ENCODE measurements at places on chromosomes 4 and X.
A peak's percentile ranks its signal among the peaks of the same experiment; 100 is the strongest.

- DNase-seq: no peak
Measured at GRCh38 chr4:147576084-147576483, 41.1 kb upstream of the TMEM184C start.

- no peak for DNase-seq
Measured at GRCh38 chr4:38130884-38131283, 170.7 kb downstream of the PTTG2 start.

DNA sequence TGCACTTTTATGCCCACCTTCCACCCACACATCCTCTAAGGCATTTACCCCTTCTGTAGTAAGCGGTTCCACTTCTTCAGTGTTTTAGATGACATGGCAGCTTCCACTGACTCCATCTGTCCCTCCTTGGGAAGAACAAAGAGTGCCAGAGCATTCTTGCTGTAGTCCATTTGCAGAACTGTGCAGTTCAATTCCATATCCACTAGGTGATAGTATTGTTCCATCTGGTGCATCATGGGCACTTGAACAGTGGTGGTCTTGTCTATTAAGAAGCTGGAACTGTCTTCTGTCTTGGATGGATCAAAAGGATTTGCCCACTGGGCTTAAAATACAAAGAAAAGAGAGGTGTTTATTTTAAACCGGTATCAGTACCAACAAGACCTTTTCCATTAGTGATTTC lies 3.5 kb downstream of the SERPINA7 start:
- no peak for DNase-seq

DNA sequence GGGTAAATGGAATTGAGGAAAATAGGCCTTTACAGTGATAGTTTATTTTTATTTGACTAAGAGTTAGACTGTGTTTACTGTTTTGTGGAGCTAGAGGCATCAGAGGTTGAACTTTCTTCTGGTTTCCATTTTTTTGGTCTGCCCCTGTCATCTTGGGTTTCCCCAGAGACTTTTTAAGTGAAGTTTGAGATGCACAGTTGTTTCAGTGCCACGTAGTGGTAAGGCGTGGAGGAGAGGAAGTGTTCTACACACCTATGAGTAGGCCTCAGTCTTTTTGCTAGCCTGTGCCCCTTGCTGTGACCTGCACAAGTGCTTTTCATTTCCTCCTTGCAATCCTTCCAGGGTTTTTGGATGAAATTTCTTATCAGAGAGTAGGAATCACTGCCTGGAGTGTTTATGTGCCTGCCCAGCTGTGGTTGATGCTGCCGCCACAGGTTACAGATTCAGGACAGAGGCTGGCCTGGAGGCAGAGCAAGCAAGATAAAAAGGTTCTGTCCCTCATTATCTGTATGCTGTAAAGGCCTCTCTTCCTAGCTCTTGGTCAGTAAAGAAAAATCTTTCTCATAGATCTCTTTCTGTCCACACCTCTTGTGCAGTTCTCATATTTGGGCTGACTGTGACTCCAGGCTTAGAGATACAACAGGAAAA lies 12.5 kb upstream of the HSFX4 start:
- no peak for DNase-seq

DNA sequence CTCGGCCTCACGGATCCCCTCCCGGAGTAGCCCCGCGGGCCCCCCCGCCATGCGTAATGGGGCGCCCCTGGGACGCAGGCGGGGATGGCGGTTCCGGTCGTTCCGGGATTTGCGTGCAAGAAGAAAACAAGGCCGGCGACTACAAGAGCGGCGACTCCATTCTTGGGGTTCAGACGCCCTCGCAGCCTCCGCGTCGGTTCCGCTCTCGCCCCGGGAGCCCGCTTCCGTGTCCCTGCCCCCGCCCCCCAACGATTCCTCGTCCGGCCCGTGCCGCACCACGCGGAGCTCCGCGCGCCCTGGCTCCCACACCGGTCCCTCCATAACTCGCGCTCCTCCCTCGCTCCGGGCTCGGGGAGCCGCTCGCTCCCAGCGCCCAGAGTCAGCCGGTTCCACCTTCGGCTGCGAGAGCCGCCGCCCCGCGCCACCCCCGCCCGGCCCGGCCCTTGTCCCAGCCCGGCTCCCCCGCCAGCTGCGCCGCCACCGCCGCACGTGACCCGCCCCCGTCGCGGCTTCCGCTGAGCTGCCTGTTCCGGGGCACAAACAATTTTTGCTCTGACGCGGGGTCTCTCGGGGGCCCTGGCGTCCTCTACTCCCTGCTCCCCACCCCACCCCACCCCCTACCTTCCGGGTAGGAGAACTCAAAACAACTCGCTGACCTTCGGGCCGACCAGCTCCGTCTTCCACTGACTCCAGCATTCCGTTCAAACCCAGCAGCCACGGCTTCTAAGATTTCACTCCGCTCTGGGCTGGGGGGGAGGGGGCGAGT lies 78.8 kb upstream of the BCOR start:
- DNase-seq: peak; percentile 36

DNA sequence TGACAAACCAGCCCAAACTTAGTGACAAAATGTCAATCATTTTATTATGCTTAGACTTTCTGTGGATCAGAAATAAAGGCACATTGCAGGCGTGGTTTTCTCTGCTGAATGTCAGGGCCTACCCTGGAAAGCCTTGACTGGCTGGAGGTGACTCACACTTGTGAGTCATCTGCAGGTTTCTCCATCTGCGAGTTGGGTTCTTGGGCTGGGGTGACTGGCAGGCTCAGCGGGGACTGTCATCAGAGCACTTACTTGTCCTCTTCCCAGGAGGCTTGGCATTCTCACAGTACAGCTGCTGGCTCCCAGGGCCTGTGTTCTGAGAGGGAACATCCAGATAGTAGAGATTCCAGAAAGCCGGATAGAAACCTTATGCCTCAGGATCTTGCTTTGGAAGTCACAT lies 153.8 kb upstream of the AGA start:
- DNase-seq: peak; percentile 88

DNA sequence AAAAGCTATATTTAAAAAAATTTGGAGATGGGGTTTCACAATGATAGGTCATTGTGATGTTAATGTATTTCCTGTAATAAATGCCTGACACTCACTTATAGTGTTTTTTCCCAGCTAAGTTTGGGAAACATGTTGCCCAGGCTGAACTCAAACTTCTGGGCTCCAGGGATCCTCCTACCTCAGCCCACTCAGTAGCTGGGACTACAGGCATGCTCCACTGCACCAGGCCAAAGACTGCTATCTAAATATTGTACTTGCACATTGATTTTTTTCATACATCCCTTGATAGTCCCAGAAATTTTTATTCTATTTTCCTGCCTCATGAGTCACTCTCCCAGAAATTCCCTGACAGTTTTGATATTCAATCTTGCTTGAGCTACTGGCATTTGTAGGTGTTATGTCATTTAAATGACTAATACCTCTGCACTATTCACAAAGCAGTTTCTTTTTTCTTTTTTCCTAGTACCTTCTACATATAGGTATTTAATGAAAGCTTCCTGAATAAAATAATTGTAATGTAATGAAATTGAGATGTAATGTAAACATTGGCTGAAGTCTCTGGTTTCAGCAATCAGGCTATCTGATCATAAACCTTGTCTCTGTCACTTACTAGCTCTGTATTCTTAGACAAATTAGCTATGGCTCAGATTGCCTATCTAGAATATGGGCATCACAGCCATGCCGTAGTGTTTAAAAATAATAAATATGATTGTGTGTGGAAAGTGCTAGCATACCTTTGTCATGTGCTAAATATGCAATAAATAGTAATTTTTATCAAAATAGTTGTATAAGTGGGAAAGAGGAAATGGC lies 1973.0 kb upstream of the AGA start:
- DNase-seq: no peak

- DNase-seq: peak; percentile 54
Measured at GRCh38 chr4:128177498-128177897, 110.1 kb downstream of the PGRMC2 start.

DNA sequence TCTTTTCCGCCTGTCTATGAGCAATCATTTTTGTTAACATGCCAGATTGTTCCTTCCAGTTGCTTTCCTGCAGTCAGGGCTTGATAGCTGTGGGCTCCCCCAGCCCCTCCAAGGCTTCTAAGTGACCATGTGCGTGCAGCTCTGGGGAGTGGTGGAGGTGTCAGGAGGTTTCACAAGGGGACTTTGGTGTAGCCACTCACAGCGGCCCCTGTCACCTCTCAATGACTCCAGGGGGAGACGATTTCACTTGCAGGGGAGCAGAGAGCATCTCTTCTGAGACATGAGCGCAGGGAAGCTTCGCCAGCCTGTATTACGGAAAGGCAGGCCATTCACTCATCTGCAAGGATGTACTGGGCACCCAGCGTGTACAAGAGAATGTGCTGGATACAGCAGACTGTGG lies 3.1 kb upstream of the GPR78 start:
- no peak for DNase-seq

DNA sequence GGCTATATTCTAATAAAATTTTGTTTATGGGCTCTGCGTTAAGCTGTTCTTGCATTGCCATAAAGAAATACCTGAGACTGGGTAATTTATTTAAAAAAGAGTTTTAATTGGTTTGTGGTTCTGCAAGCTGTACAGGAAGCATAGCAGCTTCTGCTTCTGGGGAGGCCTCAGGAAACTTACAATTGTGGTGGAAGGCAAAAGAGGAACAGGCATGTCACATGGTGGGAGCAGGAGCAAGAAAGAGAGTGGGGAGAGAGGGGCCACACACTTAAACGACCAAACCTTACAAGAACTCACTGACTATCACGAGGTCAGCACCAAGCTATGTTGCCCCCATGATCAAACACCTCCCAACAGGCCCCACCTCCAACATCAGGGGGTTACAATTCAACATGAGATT lies 74.0 kb downstream of the FHDC1 start:
- no peak for DNase-seq

- DNase-seq: peak; percentile 32
Measured at GRCh38 chr4:81405900-81406401, 65.8 kb downstream of the RASGEF1B start.

DNA sequence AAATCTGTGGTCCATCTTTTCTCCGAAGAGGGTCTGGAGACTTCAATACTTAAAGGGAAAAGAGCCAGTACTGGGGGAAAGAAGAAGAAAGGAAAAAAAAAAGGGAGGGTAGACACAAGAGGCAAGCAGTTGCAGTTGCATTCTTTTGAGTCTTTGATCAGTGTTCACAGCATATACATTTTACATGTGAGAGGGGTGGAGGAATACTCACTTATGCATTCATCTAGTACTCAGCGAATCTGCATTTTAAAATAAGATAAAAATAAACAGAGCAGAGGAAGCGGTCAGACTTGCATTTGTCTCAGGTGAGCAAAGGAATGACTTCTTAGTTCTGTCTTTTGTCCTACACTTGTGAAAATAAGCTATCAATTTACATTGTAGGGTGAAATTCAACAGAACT lies 275.6 kb downstream of the SLC7A11 start:
- DNase-seq: no peak

DNA sequence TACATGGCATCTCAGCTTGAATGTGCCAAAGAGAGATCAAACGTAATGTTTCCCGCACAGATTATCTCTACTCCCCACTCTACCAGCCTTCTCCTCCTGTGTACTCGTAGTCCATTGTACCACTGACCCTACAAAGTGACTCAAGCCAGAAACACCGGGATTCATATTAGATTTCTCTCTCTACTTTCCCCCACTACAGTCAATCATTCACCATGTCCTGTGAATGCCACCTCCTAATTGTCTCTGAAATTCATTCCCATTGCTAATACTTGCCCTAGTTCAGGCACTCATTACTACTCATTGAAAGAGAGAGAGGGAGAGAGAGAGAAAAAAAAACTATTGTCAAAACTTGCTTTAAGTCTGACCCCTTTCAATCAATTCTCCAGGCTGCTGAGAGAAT lies 78.2 kb upstream of the LHFPL1 start:
- DNase-seq: no peak

DNA sequence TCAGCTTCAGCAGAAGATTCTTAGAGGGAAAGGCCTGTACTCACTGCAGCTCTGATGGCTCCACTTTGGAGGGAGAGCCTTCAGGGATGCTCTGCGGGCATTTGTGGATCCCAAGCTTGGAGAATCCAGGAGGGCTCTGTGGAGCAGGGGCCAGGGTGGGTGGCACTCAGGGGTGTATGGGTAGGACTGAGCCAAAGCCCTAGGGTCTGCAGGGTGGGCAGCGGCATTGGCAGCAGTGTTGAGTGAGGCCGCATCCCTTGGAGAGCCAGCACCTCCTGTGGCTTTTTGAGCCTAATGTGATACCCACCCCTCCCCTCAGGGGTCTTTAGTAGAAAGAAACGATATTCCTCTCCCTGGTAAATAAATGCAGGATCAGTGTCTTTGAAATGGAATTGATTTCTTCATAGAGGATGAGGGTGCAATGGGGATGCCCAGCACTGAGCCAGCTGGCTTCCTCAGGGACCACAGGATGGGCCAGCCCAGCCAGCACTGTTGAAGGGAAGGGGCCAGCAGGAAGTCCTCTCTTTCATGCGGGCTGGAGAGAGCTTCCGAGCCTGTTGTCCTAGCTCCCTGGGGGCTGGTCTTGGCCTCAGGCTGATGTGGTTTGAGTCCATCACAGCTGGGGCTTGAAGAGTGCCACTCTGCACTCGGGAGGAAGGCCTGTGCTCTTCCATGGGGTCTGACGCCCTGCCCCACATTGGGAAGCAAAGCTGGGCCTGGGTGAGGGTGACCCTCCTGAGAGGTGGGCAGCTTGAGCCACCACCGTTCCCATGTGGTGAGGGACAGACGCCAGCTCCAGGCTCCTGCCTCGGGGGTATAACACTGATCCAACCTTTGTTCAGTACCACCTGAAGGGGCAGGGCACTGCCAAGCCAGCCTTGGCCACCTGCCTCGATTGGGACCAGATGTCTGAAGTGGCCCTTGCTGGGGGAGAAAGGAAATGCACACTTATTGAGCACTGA lies 49.5 kb downstream of the PSAPL1 start:
- no peak for DNase-seq

DNA sequence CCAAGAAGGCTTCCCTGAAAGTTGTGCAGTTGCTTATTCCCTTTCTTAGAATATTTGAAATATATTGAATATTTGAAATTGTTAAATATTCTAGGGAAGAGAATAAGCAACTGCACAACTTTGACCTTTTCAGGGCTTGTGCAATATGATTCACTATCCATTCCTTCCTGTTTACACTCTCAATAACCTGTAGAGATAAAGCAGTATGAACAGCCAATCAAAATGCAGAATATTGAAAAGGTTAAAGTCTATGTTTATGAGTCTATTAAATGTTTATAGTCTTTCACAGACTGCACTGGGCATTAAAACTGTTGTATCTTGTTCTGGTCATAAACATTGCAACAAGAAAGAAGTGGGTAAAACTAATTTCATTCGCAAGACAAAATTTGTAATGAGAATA lies 13.8 kb downstream of the POU3F4 start:
- DNase-seq: no peak

Measured in trophoblast cell (in vitro differentiated cells and primary cell).